Stimulated activated CD8-positive, alpha-beta memory T cell treated with anti-CD3 and anti-CD28 coated beads, Interleukin-2, amount 100 ng/mL, for 1 hour (primary cell): ENCODE measurements at places on chromosomes 6 and 20.
A peak's percentile ranks its signal among the peaks of the same experiment; 100 is the strongest.

DNA sequence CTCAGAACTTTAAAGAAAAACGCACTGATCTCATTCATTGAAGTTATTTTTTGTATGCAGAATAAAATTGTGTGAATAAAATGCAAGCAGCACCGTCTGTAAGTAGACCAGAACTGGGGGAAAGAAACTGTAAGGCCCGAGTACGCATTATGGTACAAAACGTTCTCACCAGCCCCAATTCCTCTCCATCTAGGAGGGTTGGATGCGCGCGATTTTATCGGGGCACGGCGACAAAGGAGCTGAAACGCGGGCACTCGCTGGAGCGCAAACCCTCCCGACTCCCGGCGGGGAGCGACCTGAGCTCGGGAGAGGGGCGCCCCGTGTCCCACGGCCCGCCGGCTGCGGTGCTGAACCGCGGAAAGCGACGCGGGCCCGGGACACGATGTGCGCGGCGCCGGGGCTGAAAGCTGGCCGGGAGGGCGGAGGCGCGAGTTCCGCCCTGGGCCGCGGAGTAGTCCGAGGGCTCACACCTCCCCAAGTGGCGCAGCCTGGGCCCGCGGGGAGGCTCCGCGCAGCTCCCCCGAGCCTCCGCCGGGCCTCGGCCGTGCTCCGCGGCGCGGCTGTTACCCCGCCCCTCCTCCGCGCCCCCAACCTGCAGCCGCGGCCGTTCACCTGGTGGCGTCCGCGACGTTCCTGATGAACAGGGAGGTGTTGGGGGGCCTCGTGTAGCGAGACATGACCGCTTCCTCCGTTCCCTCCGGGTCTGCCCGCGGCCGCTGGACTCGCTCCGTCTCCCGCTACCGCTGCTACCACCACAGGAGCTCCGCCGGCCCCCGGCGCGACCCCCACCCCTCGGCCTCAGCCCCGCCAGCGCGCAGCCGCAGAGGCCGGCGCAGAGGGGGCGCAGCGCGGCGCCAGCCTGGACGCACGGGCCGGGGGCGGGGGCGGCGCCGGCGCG, at the start of gene SRSF12:
Gene SRSF12 (minus strand): TSS at position 861 of the 898 bp plus-strand sequence. CDS start 184 bp downstream, at position 677.
- DNase-seq, result peak; percentile 4

DNA sequence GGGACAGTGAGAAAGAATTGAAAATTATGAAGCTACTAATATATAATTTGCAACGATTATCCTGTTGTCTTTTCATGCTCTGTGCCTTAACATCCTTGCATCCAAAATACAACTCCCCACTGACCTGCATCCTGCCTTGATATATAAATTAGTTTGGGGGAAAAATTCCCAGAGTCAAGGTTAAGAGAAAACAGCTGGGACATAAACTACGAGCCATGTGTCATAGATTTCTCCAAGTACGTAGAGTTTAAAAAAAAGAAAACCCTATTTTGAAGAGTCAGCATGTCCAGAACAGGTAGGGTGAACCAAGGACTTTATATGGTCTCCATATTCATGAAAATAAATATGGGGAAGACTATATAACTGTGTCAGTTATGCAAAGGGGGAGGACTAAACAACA, 123.8 kb upstream of the MARCKS start:
- DNase-seq, result no peak

- DNase-seq, result no peak
Observed at GRCh38 chr20:18688676-18689075, 100.8 kb downstream of the DTD1 start.

GRCh38 chr20:37610203-37610798, 82.6 kb upstream of the BLCAP start:
- no peak for DNase-seq

DNA sequence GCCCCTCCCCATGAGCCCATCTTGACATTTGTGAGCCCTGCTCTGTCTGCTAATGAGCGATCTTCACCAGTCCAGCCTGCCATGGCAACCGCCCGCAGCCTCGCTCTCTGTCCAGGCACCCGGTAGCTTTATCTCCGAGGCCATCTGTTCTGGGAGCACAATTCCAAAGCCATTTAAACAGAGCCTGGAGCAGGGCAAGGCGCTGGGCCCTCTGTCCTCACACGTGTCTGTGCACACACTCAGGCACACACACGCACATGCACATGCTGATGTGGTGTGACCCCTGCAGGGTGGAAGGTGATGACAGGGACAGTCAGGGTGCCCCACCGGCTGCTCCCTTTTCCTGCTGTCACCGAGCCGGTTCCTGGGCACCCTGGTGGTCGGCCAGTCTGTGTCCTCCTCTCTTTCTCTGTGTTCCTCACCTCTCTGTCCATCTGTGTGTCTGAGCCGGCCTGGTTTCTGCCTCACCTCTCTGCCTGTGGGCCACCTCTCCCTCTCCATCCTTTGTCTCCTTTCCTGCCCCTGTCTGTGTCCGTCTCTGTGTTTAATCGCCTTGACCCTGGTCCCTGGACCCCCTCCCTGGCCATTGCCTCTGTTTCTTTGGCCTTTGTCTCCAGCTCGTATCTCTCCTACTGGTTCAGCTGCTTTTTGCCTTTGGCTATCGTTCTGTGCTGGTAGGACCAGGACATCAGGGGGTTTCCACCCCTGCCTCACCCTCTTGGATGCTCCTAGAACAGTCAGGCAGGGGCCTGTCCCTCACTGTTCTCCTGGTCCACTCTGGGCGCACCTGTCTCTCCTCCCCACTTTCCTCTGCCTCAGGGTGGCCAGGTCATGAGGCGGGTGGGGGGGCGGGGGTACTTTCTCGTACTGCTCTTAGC, 8.8 kb upstream of the MYT1 start:
- DNase-seq, result no peak

GRCh38 chr20:46204594-46205186, 86.6 kb downstream of the CD40 start:
- DNase-seq, result no peak

DNA sequence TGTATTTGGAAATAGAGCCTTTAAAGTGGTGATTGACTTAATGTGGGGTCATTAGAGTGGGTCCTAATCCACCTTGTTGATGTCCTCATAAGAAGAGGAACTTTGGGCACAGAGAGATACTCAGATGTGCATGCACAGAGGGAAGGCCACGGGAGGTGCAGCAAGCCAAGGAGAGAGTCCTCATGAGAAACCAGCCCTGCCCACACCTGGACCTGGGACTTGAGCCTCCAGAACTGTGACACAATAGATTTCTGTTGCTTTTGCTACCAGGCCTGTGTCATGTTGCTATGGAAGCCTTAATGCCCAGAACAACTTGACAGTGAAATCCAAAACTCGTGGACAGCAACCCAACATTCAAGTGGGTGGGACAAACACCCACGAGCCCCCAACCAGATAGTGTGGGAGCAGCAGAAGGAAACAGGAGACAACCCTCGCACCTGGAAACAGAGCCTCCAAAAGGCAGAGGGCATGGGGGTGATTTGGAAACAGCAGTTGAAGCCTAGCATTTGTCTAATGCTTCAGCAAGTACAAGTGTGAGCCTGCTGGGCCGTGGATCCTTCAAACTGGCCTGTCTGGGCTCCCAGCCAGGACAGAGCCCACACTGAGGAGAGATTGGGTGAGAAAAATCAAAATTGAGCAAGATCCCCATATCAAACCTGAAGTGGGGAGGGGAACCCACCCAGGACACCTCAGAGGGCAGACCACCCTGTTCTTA, 201.0 kb upstream of the CST7 start:
- DNase-seq, result no peak

GRCh38 chr6:138594758-138595140, 95.5 kb upstream of the NHSL1 start:
- DNase-seq, result no peak

GRCh38 chr6:158609455-158610155, 34.9 kb downstream of the DYNLT1 start:
- DNase-seq, result no peak

DNA sequence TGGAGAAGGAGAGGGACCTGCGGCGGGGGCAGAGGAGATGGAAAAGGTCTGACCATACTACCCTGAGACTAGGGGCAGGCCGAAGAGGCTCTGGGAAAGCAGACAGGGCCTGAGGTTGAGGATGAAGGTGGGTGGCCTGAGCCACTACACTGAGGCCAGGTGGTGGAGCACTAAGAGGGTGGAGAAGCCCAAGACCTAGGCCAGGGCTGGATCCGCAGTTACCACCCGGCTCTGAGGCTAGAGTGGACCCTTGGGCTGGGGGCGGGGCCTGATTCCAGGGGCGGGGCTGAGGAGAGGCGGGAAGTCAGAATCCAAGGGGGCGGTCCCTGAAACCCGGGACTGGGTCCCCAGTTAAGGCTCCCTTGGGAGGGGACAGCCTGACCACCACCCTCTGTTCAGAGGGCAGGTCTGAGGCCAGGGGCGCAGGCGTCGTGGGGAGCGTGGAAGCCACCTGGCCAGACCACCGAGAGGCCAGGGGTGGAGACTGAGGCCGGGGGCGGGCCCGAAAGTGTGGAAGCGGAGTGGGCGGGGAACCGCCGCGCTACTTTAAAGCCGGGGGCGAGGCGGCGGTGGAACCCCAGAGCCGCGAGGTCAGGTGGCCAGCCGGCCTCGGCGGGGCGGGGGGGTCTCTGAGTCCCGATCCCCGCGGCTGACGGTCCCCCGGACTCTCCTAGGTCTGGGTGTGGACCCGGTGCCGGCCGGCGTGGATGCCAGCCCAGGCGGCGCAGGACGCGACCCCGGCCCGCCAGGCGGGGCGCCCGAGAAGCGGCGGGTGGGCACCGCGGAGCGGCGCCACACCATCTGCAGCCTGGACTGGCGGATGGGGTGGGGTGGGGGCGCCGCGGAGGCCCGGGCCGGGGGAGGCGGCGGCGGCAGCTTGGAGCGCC, 8.3 kb downstream of the CCM2L start:
- DNase-seq, result peak; percentile 24

- no peak for DNase-seq
Observed at GRCh38 chr6:81969011-81969410, 216.5 kb upstream of the TENT5A start.

GRCh38 chr6:105274678-105275077, 94.9 kb upstream of the POPDC3 start:
- no peak for DNase-seq

GRCh38 chr6:106847116-106847515, 127.4 kb downstream of the CD24 start:
- DNase-seq, result no peak

DNA sequence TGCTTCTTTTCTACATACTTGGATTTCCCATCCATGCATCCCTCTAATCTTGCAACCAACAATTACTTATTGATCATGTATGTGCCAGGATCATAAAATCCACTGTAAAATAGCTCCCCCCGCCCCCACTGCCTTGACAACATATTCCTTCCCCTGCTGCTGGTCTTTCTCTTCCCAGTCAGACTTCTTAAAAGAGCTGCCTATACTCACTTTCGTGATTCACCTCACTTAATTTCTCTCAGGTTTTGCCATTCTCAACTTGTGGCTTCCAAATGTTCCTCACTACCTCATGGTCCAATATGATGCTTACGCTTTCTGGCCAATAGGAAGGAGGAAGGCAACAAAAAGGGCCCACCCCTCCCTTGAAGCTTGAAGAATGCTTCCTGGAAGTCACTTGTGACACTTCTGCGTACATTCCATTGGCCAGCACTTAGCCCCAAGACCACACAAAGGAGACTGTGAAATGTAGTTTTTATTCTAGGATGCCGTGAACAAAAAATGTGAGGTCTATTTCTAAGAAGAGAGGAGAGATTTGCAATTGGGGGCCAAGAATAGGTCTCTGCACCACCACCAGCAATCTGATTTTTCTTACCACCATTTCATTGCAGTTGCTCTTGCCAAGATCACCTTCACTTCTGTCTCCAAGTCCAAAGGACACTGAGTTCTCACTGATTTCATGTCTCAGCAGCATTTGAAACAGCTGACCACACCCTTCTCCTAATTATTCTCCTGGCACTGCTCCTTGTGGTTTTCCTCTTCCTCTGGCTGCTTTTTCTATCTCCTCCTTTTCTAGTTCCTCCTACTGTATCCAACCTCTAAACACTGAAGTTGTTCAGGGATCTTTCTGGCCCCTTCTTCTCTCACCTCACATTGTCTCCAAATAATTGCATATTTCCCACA, 30.8 kb downstream of the CD164 start:
- no peak for DNase-seq

- no peak for DNase-seq
Observed at GRCh38 chr6:36916126-36916525, 30.4 kb downstream of the C6orf89 start.

DNA sequence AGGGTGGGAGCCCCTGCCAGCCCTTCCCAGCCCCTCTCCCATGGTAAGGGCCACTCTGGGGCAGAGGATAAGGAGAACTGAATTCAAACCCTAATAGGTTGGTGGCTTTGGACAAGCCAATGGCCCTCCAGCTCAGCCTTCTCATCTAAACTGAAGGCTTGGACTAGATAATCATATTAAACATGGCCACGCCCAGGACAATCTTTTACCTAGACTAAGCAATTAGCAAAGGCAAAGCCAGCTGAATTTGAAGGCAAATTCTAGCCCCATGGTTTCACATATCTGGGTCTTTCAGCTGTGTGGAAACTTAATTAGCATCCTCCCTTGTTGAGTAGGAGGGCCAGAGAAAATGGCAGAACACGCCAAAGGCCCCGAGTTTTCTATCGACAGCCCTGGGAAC, 10.7 kb downstream of the SLC22A23 start:
- no peak for DNase-seq

DNA sequence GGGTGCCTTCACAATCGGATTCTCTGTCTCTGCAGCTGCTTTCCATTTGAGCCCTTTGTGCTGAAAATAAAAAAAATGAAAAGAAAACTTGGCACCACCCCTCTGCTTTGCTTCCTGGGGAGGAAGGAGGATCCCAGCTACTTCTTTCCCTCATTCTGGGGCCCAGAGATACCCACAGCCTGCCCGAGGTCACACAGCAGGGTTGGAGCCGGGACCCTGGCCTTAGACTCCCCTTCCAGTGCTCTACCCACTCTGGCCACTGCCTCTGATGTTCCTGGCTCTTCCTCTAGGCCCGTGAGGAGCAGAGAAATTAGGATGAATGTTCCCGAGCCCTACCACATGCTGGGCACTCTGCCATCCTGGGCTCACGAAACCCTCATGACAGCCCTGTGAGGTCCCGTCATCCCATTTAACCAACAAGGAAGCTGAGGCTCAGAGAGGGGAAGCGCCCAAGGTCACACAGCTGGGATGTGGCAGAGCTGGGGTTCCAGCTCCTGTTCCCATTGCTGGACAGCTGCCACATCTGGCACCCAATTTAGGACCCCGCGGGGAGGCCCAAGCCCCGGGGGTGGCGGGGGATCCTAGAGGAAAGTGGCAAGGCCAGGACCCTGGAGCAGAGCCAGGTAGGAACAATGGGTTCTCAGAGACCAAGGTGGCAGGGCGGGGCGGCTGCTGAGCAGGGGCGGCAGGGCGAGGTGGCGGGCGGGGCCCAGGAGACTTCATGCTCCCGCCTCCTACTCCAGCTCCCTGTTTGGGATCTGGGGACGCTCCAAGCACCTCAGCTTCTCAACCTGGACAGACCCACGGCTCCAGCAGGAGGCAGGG, 76.6 kb downstream of the CEBPB start:
- DNase-seq, result no peak
